ENCODE measurements at places on chromosomes 4 and X. TPM values are rescaled to one million over a fixed set of nuclear protein-coding genes. Genes with fewer than 3 reads are reported as not detected.

DGKK gene
- not detected for total RNA-seq

PPP1R2C gene
- not detected for total RNA-seq

COL4A5 gene
- 267 TPM for total RNA-seq

USP17L24 gene
- not detected for total RNA-seq

TCEAL9 gene
- total RNA-seq, result 92.0 TPM

BMP2K gene
- 41.5 TPM for total RNA-seq

STOX2 gene
- 1.1 TPM for total RNA-seq

SLC25A43 gene
- total RNA-seq, result 28.3 TPM

RBMXL3 gene
- not detected for total RNA-seq

GC gene
- total RNA-seq, result not detected

FRMD7 gene
- 0.03 TPM for total RNA-seq

HTN3 gene
- not detected for total RNA-seq

FGFR3 gene
- total RNA-seq, result 0.59 TPM

GALNTL6 gene
- not detected for total RNA-seq

RAB40AL gene
- total RNA-seq, result 0.99 TPM

NALF2 gene
- total RNA-seq, result not detected

GPAT3 gene
- total RNA-seq, result 14.1 TPM
